Liver (tissue), 10 donors: ENCODE measurements at places on chromosomes 5 and 9.

DNA sequence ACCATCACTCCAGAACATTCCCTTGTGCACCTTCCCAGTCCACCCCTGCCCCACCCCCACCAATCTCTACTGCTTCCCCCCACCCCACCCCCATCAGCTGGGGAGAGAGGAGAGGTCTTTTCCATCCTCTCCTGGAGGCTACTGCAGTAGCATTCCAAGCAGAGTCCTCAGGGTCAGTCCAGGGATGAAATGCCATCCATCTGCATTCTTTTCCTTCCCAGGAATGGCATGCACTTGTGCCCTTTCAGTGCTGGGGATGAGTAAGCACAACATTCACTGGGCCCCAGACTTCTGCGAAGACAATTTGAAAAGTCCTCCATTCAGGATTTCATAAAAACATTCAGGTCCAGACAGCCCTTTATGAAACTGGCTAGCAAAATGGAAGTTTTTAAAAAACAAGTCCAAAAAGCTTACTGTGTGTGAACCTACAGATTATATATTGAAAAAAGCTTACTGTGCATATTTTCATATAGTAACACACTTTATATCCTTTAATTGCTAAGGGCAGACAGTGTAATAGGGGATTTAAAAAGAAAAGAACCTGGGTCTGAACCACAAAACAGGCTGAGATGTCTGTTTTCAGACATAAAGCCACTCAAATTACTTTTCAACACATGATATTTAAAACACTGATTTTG lies 50.0 kb upstream of the GOLPH3 start:
- no peak for DNase-seq

DNA sequence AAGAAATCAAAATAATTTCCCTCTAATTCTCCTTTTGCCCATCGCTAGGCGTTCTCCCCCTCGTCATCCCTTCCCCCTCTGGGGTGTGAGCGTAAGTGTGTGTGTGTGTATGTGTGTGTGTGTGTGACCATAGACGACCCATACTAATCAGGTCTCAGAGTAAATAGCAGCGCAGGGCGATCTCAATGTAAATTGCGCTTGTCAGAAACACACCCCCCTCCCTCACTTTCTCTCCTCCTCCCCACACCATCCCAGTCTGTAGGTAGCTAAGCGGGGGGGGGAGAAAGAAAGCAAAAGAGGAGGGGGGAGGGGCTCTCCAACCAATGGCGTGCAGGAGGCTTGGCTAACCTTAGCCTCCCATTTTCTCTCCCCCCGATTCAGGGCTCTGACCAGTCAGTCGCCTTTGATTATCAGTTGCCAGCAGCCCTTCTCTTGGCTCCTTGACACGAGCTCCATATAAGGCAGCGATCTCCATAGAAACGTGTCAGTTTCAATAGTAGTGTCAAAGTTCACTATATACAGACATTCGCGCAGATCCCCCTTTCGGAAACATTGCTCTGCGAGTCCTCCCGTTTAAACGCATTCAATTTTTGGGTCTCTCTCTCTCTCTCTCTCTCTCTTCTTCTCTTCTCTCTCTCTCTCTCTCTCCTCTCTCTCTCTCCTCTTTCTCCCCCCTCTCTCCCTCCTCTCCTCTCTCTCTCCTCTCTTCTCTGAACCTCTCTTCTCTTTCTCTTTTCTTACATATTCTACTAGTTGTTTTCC lies at the start of gene NR2F1:
Gene NR2F1 (plus strand): TSS at position 546 of the 762 bp plus-strand sequence. CDS start 1,802 bp downstream, outside the sequence.
- DNase-seq, result peak; percentile 77

GRCh38 chr9:33287087-33287490 lies 3.2 kb upstream of the NFX1 start:
- no peak for DNase-seq

GRCh38 chr5:180647465-180647864 lies 1.9 kb downstream of the FLT4 start:
- no peak for DNase-seq

GRCh38 chr9:33162721-33163311 lies 4.3 kb downstream of the B4GALT1 start:
- DNase-seq, result no peak

DNA sequence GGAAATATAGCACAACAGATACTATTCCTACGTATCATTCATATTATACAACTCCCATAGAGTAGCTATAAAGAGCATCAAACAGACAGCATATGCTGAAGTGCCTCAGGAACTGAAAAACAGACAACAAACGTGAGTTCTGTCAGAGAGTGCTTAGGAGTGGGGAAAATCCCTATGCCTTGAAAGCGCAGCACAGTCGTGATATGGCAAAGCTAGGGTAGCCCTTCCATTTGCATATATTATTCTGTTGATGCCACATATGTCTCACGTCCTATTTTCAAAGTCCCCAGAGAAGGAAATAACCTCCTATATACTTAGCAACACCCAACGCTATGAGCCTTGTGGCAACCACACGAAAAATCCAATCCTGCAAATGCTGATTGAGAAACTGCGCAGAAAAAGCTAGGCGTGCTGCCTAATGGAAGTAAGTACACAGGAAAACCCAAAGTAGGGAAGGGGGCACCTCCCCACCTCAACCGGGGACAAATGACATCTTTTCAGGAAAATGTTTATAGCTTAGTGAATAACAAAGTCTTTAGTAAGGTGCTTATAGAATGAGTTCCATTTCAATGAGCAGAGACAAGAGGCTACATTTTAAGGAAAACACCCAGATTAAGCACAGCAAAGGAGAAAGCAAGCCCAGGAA lies 105.1 kb downstream of the MED10 start:
- no peak for DNase-seq

- no peak for DNase-seq
Measured at GRCh38 chr9:117247266-117247665, 167.6 kb downstream of the ASTN2 start.

GRCh38 chr5:147388184-147389108 lies 121.4 kb downstream of the DPYSL3 start:
- no peak for DNase-seq

GRCh38 chr5:43193894-43194265 lies 1.9 kb downstream of the NIM1K start:
- DNase-seq, result no peak

GRCh38 chr9:34634551-34635248 lies 2.9 kb downstream of the SIGMAR1 start:
- no peak for DNase-seq

- no peak for DNase-seq
Measured at GRCh38 chr5:100270023-100270771, 265.0 kb upstream of the FAM174A start.

DNA sequence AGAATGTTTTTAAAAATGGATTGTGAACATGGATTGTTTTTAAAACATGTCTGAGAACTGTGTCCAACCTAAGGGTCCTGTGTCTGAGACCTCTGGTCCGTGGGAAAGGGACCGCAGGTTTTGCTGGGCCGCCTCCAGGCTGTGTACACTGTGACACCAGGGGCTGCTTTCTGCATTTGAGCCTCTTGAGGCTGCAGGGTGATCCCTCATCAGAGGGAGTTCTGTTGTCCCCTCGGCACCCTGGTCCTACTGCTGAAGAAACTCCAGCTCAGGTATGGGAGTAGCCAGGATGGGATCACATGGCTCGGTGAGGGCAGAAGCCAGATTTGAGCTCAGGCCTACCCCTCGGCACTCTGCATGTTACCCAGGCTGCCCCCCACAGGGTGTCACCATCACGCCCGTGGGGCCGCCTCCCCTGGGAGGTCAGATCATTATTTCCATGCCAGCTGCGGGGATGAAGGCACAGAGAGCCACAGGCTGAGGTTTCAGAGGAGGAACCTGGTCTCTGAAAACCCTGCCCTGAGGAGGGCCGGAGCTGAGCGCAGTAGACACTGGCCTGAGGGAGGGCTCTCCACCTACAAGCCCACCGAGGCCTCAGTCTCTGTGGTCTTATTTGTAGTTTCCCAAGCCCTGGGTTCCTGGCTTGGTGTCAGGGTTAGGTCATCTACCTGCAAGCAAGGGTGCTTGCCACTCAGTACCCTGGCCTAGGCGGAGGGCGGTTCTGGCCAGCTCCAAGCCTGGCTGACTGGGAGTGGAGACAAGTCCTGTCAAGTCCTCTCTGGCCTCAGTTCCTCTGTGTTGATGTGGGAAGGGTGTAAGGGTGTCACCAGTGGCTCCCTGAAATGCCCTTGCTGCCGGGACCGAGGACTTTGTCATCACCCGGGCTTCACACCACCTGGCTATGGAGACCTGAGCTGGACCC lies 2.8 kb downstream of the PRR7 start:
- no peak for DNase-seq

- DNase-seq, result no peak
Measured at GRCh38 chr5:131968396-131968954, 23.0 kb upstream of the MEIKIN start.

DNA sequence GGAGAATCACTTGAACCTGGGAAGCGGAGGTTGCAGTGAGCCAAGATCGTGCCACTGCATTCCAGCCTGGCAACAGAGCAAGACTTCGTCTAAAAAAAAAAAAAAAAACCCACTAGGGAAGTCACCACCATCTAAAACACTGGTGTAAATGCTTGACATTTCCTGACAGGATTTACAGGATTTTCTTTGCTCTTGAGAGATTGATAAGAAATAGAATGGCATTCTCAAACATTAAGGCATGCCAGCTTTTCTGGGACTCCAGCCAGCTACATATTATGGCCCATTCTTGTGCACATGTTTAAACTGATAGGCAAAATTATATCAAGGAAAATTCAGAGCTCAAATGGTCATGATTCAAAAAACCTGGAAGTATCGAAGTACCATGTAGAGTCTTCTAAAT lies 28.7 kb downstream of the GTF3C4 start:
- no peak for DNase-seq

GRCh38 chr9:19231904-19232822 lies 1.7 kb downstream of the DENND4C start:
- no peak for DNase-seq

GRCh38 chr5:119220576-119221197 lies 135.1 kb upstream of the TNFAIP8 start:
- no peak for DNase-seq

- DNase-seq, result no peak
Measured at GRCh38 chr9:74775396-74775795, 112.3 kb downstream of the TRPM6 start.

GRCh38 chr9:70557661-70558369 lies 143.4 kb upstream of the KLF9 start:
- no peak for DNase-seq

GRCh38 chr5:151077967-151078366 lies 2.9 kb downstream of the TNIP1 start:
- DNase-seq, result no peak

- DNase-seq, result no peak
Measured at GRCh38 chr9:130447193-130447816, 2.5 kb downstream of the ASS1 start.

DNA sequence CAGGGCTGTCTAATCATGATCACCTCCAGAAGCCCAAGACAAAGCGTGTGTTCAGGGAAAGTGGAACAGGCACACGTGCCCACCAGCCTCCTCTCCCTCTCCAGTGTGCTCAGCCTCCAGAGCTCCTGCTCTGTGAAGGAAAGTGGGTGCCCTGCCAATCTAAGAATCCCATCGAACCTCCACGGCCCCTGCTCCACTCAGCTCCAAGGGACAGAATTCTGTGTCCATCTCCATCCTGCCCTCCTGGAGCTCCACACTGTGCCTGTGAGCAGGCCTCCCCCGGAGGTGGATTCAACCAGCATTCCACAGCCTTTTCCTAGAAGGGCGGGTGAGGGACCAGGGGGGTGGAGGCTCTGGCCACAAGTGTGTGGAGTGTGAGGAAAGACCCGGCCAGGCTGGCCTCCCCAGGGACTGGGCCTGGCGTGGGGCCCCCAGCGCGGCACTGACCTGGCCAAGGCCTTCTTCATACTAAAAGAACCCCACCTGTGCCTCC lies 6.0 kb downstream of the EEIG1 start:
- no peak for DNase-seq

GRCh38 chr9:128409978-128410377 lies 10.7 kb upstream of the CERCAM start:
- no peak for DNase-seq

DNA sequence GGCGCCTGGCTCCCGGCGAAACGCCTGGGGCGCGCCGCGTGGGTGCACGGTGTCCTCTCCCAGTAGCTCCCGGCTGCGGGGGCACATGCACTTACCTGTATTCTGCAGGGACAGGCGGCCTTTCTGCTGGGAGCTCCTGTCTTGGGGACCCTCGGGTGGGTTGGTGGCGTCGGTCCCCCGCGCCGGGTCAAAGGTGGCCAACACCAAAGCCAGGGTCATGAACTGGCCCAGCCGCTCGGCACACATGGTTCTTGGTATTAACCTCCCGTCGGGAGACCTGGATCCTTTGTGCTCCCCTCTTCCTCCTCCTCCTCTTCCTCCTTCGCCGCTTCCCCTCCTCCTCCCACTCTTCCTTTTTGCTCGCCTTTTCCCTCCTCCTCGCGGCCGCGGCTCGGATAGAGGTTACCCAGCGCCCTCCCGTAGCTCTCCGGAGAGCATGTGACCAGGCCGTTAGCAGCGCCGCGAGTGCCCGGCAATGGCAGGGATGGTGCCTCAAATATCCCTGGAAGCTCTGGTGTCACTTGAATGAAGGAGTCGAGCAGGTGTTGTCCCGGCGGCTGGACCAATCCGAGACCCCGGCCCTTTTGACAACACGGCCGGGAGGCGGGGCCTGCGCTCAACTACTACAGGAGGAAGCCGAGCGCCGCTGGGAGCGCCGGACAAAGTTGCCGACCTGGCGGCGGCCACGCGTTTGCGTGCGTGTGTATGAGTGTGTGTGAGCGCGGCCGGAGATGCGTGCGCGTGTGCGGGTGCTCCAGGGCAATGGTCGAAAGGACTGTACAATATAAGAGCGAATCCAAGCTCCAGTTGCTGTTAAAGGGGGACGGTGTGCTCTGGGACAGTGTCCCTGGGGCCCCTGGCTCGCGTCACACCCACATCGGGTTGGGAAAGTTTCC lies at the start of gene STC2:
Gene STC2 (minus strand): TSS at position 467 of the 896 bp plus-strand sequence. CDS start 221 bp downstream, at position 246.
- no peak for DNase-seq

DNA sequence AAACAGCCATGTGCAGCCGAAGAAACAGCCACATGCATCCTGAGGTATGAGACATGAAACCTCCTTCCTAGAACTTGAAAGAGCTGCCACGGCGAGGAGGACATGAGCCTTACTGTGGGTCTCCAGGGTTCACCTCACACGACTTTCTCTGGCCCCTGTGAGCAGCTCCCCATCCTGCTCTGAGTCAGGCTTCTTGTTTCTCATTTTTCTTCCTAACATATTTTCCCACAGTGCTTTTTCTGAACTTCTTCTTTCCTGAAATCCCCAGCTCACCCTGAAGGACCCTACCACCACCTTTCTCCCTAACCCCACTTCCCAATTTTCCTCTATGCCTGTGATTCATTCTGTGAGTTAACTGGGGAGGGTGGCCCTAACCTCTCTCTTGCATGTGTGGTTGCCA lies 33.7 kb upstream of the ADRB2 start:
- no peak for DNase-seq

- DNase-seq, result no peak
Measured at GRCh38 chr5:141488591-141489561, at the start of gene PCDHGC5. Gene PCDHGC5 (plus strand): TSS chr5:141489081. CDS start chr5:141489241, 160 bp downstream.

GRCh38 chr5:179182601-179183000 lies 122.4 kb downstream of the ZNF354C start:
- no peak for DNase-seq

GRCh38 chr5:34464829-34465228 lies 191.3 kb upstream of the RAI14 start:
- DNase-seq, result no peak

GRCh38 chr9:83933790-83934189 lies 12.6 kb upstream of the KIF27 start:
- no peak for DNase-seq

GRCh38 chr9:116360016-116360415 lies 206.4 kb downstream of the PAPPA start:
- DNase-seq, result no peak

- DNase-seq, result no peak
Measured at GRCh38 chr9:95459851-95460517, 56.8 kb downstream of the PTCH1 start.
